ENCODE measurements at places on chromosomes 13 and 19. TPM values are rescaled to one million over a fixed set of nuclear protein-coding genes. Genes with fewer than 3 reads are reported as not detected.

The IGLON5 gene
- 1.8 TPM for total RNA-seq

- no peak for DNase-seq
- H3K4me3 ChIP-seq: no peak overlapping the region
- H3K36me3 ChIP-seq: no peaks in the 10 kb centered on the region
- no peaks in the 10 kb centered on the region for H3K4me1 ChIP-seq
Observed at GRCh38 chr19:11756965-11757364, 9.8 kb upstream of the ZNF441 start.

GRCh38 chr19:50387176-50387867, 3.2 kb downstream of the POLD1 start:
- no peak for DNase-seq
- peak overlapping the region; percentile 29 for H3K4me3 ChIP-seq

DNA sequence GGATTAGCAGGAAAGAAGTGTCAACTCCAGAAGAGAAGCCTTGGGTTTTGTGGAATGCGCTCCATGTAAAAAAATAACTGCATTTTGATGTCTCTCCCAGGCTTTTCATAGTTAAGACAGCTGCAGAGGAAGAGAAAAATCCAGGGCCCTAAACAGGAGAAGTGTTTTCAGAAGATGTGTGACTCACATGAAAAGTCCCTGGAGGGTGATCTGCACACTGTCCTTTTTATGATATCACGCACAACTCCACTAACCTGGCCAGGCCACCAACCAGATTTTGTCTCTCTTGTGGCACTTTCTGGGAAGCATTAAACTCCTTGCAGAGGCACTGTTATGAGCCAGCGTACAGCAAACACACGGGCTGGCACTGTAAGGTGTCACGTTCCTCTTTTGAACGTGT, 267.3 kb downstream of the FGF9 start:
- H3K4me3 ChIP-seq: no peak overlapping the region
- no peak overlapping the region for H3K27ac ChIP-seq
- no peaks in the 10 kb centered on the region for H3K4me1 ChIP-seq
- no peaks in the 10 kb centered on the region for H3K36me3 ChIP-seq
- DNase-seq: no peak

Measured in activated CD4-positive, alpha-beta T cell treated with anti-CD3 and anti-CD28 coated beads, Interleukin-2, amount 10 ng/mL, durations not matched to agents 24 days and 14 days (primary cell).